Naive thymus-derived CD4-positive, alpha-beta T cell (primary cell): ENCODE measurements at places on chromosomes 6 and 20. TPM values are rescaled to one million over a fixed set of nuclear protein-coding genes. Genes with fewer than 3 reads are reported as not detected.

Gene TFAP2A
- not detected in 2 replicates for total RNA-seq

Gene SLC22A7
- not detected for total RNA-seq

Gene ADGRB3
- total RNA-seq, result not detected

Gene COQ3
- 1.8 TPM for total RNA-seq

Gene FAM162B
- total RNA-seq, result not detected

DNA sequence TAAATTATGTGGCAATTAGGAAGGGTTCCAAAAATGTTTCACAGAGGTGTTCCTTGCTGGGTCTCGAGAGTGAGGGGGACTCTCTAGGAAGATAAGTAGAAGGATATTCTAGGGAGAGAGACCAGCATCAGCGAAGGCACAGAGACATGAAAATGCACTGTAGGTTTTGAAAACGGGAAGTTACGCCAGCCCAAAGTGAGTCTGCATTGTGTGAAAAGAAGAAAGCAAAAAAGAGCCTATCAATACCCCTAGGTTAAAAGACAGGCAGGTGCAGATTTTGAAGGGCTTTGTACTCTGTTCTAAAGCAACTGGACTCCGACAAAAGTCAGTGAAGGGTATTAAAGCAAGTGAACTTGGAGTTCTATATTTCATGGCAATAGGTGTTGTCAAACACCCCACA is 25.7 kb upstream of the MRAP2 start:
- H3K4me1 ChIP-seq, result no peaks in the 10 kb centered on the region
- H3K36me3 ChIP-seq, result no peaks in the 10 kb centered on the region
- H3K4me3 ChIP-seq, result no peak overlapping the region

GRCh38 chr6:5638666-5639065 is 368.1 kb downstream of the NRN1 start:
- no peak overlapping the region for H3K27ac ChIP-seq
- H3K27me3 ChIP-seq, result no peaks in the 10 kb centered on the region
- no peak overlapping the region for H3K4me3 ChIP-seq
- H3K36me3 ChIP-seq, result no peaks in the 10 kb centered on the region
- no peaks in the 10 kb centered on the region for H3K4me1 ChIP-seq

DNA sequence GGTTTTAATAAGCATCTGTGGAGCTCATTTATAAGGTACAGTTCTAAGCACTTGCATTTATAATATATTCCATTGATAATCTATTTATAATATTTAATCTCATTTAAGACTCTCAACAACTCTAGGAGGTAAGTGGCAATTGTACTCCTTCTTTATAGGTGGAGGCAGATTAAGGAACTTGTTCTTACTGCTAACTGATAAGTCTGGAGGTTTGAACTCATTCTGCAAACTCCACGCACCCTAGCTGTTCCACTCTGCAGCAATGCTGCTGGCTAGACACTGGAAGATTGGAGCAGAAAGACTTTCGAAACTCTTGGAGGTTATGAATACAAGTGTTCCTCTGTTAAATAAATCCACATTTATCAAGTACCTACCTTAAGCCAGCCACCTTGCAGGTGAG is 793 bp upstream of the HDAC2 start:
- no peaks in the 10 kb centered on the region for H3K36me3 ChIP-seq
- H3K27me3 ChIP-seq, result no peaks in the 10 kb centered on the region
- H3K4me1 ChIP-seq, result peaks cover 15% of the 10 kb centered on the region
- H3K4me3 ChIP-seq, result no peak overlapping the region
- H3K27ac ChIP-seq, result peak overlapping the region; percentile 92
- DNase-seq, result no peak

DNA sequence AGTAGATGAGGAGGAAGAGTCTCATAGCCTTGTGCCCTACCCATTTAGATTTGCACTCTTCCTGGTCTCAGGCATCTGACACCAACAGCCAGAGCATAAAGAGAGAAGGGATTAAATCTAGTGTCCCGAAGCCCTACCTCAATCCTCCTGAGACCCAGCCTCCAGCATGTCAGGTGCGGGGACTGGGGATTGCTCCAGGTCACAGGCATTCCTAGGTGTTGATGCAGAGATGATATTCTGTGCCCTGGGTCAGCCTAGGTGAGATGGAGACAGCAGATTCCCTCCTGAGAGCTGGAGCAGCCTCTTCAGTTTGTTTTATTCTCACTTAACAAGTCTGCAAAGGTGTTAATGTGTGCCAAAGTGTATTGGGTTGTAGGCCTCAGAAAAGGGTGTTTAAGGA is 89.8 kb downstream of the ANKRD6 start:
- no peaks in the 10 kb centered on the region for H3K36me3 ChIP-seq
- no peak overlapping the region for H3K4me3 ChIP-seq
- DNase-seq, result no peak
- no peak overlapping the region for H3K27ac ChIP-seq
- H3K27me3 ChIP-seq, result no peaks in the 10 kb centered on the region

- no peak overlapping the region for H3K27ac ChIP-seq
- DNase-seq, result no peak
- peaks cover 26% of the 10 kb centered on the region for H3K4me1 ChIP-seq
- peaks cover 7% of the 10 kb centered on the region for H3K36me3 ChIP-seq
- H3K4me3 ChIP-seq, result no peak overlapping the region
These were observed 17.4 kb upstream of the SIRPB1 start for GRCh38 chr20:1637226-1637625.

- H3K27me3 ChIP-seq, result no peaks in the 10 kb centered on the region
- DNase-seq, result no peak
- no peaks in the 10 kb centered on the region for H3K4me1 ChIP-seq
- H3K27ac ChIP-seq, result no peak overlapping the region
These were observed 63.6 kb downstream of the GCLC start for GRCh38 chr6:53481323-53481722.

- no peak for DNase-seq
- H3K27ac ChIP-seq, result no peak overlapping the region
These were observed 7.8 kb downstream of the TP53INP2 start for GRCh38 chr20:34711813-34712430.
